ENCODE measurements at places on chromosomes 2 and 18.

GRCh38 chr2:135985826-135986393 is 484 bp upstream of the DARS1 start:
- DNase-seq = no peak

DNA sequence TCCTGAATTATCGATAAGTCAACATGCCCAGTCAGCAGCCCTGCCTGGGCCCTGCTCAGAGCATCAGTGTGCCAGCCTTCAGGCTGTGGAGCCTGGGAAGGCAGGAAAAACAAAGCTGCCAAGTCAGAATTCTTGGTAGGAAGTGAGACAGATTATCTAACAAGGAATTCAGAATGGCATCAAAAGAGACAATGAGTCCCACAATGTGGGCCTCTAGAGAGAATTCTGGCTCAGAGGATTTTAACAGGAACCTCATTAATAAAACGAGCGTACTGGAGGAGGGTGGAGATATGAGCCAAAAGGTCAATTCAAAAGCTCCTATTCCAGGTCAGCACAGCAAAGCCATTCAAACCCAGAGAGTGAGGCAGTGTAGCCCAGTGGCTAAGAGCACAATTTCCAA is 327.6 kb upstream of the MMADHC start:
- DNase-seq = no peak

- DNase-seq = no peak
These were observed 21.1 kb upstream of the TMEM163 start for GRCh38 chr2:134739879-134740301.

- DNase-seq = no peak
These were observed 13.3 kb upstream of the TCF7L1 start for GRCh38 chr2:85119900-85120299.

Data from neural crest cell (in vitro differentiated cells).